ENCODE measurements at places on chromosomes 4 and X. TPM values are rescaled to one million over a fixed set of nuclear protein-coding genes. Genes with fewer than 3 reads are reported as not detected.

DNA sequence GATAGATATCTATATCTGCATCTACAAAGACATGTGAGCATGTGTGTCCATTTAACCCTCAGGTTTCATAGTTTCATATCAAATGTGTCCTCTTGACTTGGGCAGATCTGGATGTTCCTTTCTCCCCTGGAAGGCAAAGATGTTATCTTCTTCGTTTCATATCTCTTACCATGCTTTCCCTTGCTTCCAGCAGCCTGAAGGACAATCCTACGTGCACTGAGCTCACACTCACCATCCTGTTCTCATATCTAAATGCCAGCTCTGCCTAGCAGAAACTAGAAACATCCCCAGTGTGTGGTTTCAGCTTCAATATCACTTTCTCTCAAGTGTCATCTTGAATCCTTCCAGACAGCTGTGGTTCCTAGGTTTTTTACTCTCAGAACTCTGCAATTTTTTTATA, 66.2 kb downstream of the ZAR1 start:
- H3K4me3 ChIP-seq, result no peak overlapping the region
- no peak for DNase-seq
- no peaks in the 10 kb centered on the region for H3K4me1 ChIP-seq
- peaks cover 32% of the 10 kb centered on the region for H3K36me3 ChIP-seq
- no peak overlapping the region for H3K27ac ChIP-seq
- H3K27me3 ChIP-seq, result no peaks in the 10 kb centered on the region

GRCh38 chr4:52358883-52359321, 300.2 kb downstream of the USP46 start:
- DNase-seq, result no peak
- H3K4me3 ChIP-seq, result no peak overlapping the region
- H3K36me3 ChIP-seq, result no peaks in the 10 kb centered on the region
- no peak overlapping the region for H3K27ac ChIP-seq
- no peaks in the 10 kb centered on the region for H3K4me1 ChIP-seq

Gene FRAS1
- 2.9 TPM for total RNA-seq

- no peak for DNase-seq
- no peaks in the 10 kb centered on the region for H3K36me3 ChIP-seq
- no peaks in the 10 kb centered on the region for H3K27me3 ChIP-seq
- H3K4me3 ChIP-seq, result no peak overlapping the region
- H3K27ac ChIP-seq, result no peak overlapping the region
These were observed 293.5 kb upstream of the HS3ST1 start for GRCh38 chr4:11722223-11722622.

GRCh38 chr4:72886602-72887001, 182.9 kb downstream of the COX18 start:
- no peaks in the 10 kb centered on the region for H3K36me3 ChIP-seq
- peaks cover 8% of the 10 kb centered on the region for H3K4me1 ChIP-seq
- no peaks in the 10 kb centered on the region for H3K27me3 ChIP-seq
- no peak for DNase-seq
- H3K27ac ChIP-seq, result no peak overlapping the region
- H3K4me3 ChIP-seq, result no peak overlapping the region

- H3K27me3 ChIP-seq, result no peaks in the 10 kb centered on the region
- no peak for DNase-seq
- H3K4me1 ChIP-seq, result peaks cover 18% of the 10 kb centered on the region
- no peak overlapping the region for H3K4me3 ChIP-seq
These were observed 14.4 kb upstream of the SEPSECS start for GRCh38 chr4:25174674-25175073.

GRCh38 chrX:151745651-151746050, 11.1 kb downstream of the CNGA2 start:
- DNase-seq, result no peak
- H3K4me1 ChIP-seq, result no peaks in the 10 kb centered on the region
- no peaks in the 10 kb centered on the region for H3K36me3 ChIP-seq
- H3K27ac ChIP-seq, result no peak overlapping the region
- peaks cover 13% of the 10 kb centered on the region for H3K27me3 ChIP-seq
- no peak overlapping the region for H3K4me3 ChIP-seq

DNA sequence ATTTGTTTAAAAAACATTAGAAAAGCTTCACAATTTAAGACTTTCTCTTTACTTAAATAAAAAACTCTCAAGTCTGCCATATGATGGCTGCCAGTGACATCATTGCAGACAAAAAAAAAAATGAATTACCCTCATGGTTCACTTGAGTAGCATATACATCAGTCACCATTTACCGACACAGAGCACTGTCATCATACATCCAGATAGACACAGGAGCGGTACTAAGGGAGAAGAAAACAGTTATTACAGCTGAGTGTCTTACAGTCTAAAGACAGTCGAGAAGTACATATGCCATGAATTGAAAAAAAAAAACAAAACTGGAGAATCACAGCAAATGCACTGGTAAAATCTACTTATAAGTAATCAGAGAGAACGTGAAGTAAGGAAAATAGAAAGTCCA, 405.7 kb upstream of the GALNT7 start:
- no peak overlapping the region for H3K4me3 ChIP-seq
- no peak overlapping the region for H3K27ac ChIP-seq
- DNase-seq, result no peak
- H3K36me3 ChIP-seq, result no peaks in the 10 kb centered on the region

DNA sequence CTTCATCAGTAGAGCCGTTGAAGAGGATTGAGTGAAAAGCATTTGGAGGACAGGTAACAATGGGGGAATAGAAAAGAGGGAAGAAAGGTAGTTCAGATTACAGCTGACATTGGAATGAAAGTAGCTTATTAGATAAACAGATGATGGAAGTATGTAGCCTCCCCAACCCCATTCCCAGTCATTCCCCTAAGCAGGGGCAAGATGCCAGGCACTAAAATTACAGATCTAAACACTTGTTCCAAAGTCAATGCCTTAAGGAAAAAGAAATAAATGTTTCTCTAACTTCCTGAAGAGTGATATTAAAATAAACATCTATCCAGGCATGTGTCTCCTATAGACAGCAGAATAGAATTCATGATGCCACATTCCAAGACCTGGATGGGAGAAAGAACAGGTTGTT, 350.8 kb downstream of the PDGFC start:
- no peak overlapping the region for H3K4me3 ChIP-seq
- no peaks in the 10 kb centered on the region for H3K4me1 ChIP-seq
- no peaks in the 10 kb centered on the region for H3K36me3 ChIP-seq
- H3K27ac ChIP-seq, result no peak overlapping the region
- H3K27me3 ChIP-seq, result no peaks in the 10 kb centered on the region

DNA sequence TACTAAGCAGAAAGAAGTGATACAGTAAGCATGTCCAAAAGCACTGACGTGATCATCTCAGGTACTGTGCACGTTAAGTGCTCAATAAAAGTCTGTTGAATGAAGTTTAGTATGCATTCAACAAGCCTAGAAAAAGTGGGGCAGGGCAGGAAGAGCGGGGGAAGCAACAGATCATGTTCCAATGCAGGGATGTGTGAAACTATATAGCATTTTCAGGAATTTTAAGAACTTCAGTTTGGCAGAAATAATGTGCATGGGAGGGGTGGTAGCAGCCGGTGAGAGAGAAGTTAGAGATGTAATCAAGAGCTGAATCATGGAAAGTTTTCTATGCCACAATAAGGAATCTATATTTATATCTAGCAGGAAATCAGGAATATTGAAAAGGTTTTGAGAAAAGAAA, 19.2 kb upstream of the CCNA2 start:
- DNase-seq, result no peak
- peaks cover 79% of the 10 kb centered on the region for H3K36me3 ChIP-seq
- no peak overlapping the region for H3K4me3 ChIP-seq
- no peaks in the 10 kb centered on the region for H3K4me1 ChIP-seq

Gene ERCC6L
- total RNA-seq, result 1.7 TPM

- DNase-seq, result no peak
- no peak overlapping the region for H3K27ac ChIP-seq
- no peaks in the 10 kb centered on the region for H3K4me1 ChIP-seq
- H3K36me3 ChIP-seq, result no peaks in the 10 kb centered on the region
- H3K4me3 ChIP-seq, result no peak overlapping the region
These were observed 41.1 kb upstream of the HS3ST1 start for GRCh38 chr4:11469650-11470437.

GRCh38 chr4:27271555-27271954, 410.9 kb downstream of the STIM2 start:
- no peaks in the 10 kb centered on the region for H3K4me1 ChIP-seq
- H3K4me3 ChIP-seq, result no peak overlapping the region
- DNase-seq, result no peak
- no peaks in the 10 kb centered on the region for H3K27me3 ChIP-seq
- no peak overlapping the region for H3K27ac ChIP-seq

Gene CT47B1
- total RNA-seq, result not detected

- peaks cover 16% of the 10 kb centered on the region for H3K4me1 ChIP-seq
- H3K27ac ChIP-seq, result no peak overlapping the region
- no peak for DNase-seq
- no peak overlapping the region for H3K4me3 ChIP-seq
- H3K27me3 ChIP-seq, result no peaks in the 10 kb centered on the region
- no peaks in the 10 kb centered on the region for H3K36me3 ChIP-seq
These were observed 15.6 kb upstream of the ART3 start for GRCh38 chr4:76058888-76059426.

GRCh38 chr4:161285461-161285860, 878.3 kb downstream of the FSTL5 start:
- no peak for DNase-seq
- H3K4me3 ChIP-seq, result no peak overlapping the region
- no peaks in the 10 kb centered on the region for H3K36me3 ChIP-seq
- no peak overlapping the region for H3K27ac ChIP-seq
- no peaks in the 10 kb centered on the region for H3K4me1 ChIP-seq
- no peaks in the 10 kb centered on the region for H3K27me3 ChIP-seq

- DNase-seq, result no peak
- H3K4me1 ChIP-seq, result no peaks in the 10 kb centered on the region
- H3K36me3 ChIP-seq, result no peaks in the 10 kb centered on the region
These were observed 129.2 kb upstream of the PAK3 start for GRCh38 chrX:110966839-110967238.

Gene IRS4
- total RNA-seq, result not detected

GRCh38 chr4:127148165-127148564, 484.6 kb upstream of the INTU start:
- H3K4me3 ChIP-seq, result no peak overlapping the region
- no peaks in the 10 kb centered on the region for H3K27me3 ChIP-seq
- no peak overlapping the region for H3K27ac ChIP-seq

DNA sequence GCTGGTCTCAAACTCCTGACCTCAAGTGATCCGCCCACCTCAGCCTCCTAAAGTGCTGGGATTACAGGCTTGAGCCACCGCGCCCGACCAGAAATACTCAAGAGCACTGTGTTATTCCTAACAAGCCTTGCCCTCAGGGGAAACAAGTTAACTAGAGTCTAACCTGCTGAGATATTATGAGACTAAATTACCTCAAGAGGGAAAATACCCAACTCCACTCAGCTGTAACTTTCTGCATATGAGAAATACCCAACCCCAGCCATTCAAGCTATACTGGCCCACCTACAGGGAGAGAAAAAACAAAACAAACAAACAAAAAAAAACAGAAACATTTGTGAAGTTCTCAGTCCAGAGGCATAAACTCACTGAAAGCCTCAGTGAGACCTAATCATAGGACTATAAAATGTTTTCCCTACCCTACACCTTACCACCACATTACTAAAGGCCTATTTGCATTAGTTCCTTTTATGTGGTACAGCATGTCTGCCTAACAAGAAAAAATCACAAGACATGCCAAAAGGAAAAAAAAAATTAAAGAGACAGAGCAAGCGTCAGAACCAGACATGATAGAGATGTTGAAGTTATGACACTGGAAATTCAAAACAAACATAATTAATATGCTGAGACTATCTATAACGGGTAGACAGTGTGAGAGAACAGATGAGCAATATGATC, 876.0 kb downstream of the FSTL5 start:
- DNase-seq, result no peak
- H3K27ac ChIP-seq, result no peak overlapping the region
- no peak overlapping the region for H3K4me3 ChIP-seq
- no peaks in the 10 kb centered on the region for H3K4me1 ChIP-seq

DNA sequence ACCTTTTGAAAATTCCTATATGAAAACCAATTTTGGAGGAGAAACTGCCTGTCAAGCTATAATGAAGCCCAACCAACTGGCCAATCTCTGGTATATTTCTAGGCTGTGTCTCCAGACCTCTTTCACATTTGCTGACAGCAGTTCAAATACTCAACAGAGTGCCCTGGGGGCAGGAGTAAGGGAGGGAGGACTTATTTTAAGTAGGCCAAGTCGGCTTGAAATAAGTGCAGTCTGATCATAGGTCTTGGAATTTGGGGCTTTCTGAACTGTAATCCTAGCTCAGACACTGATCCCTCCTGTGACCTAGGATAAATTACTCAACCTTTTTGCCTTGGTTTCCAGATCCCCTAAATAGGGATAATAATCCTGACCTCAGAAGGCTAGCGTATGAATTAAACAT, 59.4 kb upstream of the SLC7A11 start:
- H3K4me1 ChIP-seq, result no peaks in the 10 kb centered on the region
- H3K4me3 ChIP-seq, result no peak overlapping the region
- no peaks in the 10 kb centered on the region for H3K36me3 ChIP-seq
- no peaks in the 10 kb centered on the region for H3K27me3 ChIP-seq
- no peak for DNase-seq
- no peak overlapping the region for H3K27ac ChIP-seq

Measured in stomach (tissue), 19 donors.